ENCODE measurements at places on chromosomes 11 and 22.
A peak's percentile ranks its signal among the peaks of the same experiment; 100 is the strongest.

DNA sequence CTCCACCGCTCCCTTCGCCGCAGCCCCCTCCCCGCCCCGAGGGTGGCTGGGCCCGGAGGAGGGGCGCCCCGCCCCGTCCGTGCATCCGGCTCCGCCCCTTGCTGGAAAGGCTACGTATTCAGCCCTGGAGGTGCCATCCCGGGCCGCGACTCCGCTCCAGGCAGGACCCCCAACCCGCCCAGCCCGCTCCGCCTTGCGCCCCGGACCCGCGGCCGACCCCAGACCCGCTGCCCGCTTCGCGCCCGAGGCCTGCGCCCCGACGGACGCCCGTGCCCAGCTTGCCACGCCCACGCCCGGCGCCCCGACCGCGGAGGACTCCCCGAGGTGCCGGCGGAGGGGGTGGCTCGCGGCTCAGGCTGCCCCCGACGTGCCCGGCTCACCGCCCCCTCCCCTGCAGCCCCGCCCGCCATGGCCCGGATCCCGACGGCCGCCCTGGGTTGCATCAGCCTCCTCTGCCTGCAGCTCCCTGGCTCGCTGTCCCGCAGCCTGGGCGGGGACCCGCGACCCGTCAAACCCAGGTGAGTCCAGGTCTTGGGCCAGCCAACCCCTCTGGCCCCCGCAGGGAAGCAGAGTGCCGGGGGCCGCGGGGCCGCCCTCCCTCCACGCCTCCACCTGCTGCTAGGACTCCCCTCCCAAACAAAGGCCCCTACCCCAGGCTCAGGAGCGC is at the start of gene ADM2:
Gene ADM2, plus strand, starts transcription at position 104 of the 667 bp plus-strand sequence. Its CDS starts 305 bp downstream, at position 409.
- DNase-seq, result peak; percentile 97

GRCh38 chr11:126423154-126423553 is 67.7 kb downstream of the ST3GAL4 start:
- DNase-seq, result peak; percentile 75

GRCh38 chr11:69483691-69484426 is 2.4 kb downstream of the LINC01488 start:
- peak; percentile 72 for DNase-seq

- peak; percentile 77 for DNase-seq
Observed at GRCh38 chr11:20668844-20669819, at the start of gene NELL1. NELL1 (plus strand) TSS chr11:20669586.

GRCh38 chr11:104734998-104735397 is 163.3 kb downstream of the CASP12 start:
- DNase-seq, result peak; percentile 0

DNA sequence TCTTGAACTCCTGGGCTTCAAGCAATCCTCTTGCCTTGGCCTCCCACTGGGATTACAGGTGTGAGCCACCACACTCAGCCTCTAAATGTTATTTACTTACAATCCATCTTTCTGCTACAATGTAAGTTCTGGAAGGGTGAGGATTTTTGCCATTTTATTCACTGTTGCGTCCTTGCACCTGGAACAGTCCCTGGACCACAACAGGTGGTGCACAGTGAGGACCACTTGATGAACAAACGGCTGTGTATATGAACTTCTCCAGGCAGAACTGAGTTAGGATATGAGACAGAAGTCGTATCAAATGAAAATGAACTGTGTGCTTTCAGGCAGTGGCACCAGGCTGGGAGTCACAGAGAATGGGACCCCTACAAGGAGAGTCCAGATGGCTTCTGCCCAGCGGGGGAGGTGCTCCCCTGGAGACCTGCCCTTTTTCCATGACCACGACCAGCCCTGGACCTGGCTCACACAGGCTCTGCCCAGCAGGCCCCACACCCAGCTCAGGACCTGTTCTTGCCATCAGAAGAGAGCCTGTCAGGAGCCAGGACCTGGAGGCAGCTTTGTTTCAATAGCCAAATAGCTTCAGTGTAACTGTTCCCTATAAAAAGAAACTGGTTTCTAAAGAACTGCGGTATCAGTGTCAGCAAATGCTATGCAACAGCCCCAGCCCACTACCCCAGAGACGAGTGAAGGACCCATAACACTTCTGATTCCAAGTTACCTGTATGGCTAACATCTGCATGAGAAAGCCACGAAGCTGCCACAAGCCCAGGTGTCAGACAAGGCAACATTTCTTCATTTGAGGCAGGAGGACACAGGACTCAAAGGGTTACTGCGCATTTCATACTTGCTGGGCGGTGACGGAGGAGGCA is 104.9 kb downstream of the MICAL3 start:
- peak; percentile 61 for DNase-seq

DNA sequence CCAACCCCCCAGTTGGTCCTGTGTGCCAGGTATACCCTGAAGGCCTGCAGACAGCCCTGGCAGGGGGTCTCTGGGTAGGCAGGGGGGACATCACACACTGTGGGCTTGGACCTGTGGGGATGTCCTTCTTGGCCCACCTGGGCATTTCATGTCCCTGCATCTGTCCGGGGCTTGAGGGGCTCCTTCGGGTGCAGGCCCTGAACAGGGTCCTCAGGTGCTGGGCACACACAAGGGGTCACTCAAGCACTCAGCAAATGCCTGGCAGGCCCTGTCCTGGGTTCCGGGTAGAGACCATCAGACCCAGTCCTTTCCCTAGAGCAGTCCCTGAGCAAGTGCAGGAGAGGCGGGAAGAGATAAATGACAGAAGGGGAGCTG is 70.5 kb upstream of the WNT11 start:
- peak; percentile 47 for DNase-seq

DNA sequence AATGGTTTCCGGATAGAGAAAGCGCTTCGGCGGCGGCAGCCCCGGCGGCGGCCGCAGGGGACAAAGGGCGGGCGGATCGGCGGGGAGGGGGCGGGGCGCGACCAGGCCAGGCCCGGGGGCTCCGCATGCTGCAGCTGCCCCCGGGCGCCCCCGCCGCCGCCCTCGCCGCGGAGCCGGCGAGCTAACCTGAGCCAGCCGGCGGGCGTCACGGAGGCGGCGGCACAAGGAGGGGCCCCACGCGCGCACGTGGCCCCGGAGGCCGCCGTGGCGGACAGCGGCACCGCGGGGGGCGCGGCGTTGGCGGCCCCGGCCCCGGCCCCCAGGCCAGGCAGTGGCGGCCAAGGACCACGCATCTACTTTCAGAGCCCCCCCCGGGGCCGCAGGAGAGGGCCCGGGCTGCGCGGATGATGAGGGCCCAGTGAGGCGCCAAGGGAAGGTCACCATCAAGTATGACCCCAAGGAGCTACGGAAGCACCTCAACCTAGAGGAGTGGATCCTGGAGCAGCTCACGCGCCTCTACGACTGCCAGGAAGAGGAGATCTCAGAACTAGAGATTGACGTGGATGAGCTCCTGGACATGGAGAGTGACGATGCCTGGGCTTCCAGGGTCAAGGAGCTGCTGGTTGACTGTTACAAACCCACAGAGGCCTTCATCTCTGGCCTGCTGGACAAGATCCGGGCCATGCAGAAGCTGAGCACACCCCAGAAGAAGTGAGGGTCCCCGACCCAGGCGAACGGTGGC is 15.7 kb downstream of the PIK3IP1 start:
- DNase-seq, result no peak

DNA sequence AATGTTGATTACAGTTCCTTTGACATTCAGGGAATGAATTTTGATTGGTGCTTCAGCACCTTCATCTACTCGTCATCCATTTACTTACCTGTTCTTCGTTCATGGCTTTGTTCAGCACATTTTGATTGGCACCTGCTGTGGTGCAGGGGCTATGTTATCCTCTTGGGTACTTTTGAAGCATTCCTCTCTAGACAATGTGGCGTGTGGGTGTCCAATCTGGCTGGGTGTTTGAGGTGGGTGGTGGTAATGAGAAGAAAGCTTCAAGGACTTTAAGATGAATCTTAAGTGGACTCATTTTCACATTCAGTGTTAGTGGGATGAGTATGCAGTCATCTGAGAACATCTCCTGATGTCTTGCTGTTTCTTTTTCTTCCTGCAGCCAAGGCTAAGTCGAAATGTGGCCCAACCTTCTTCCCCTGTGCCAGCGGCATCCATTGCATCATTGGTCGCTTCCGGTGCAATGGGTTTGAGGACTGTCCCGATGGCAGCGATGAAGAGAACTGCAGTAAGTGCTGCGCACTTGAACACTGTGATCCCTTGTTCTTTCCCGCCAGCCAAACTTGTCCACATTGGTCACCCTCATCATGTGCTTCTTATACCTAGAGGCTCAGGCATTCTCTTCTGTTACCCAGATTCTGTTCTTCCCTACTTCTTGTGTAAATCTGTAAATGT is 137.5 kb downstream of the LDLRAD3 start:
- DNase-seq, result no peak

- no peak for DNase-seq
Observed at GRCh38 chr22:35637254-35637653, 11.0 kb upstream of the APOL6 start.

- no peak for DNase-seq
Observed at GRCh38 chr11:116473206-116473769, 299.5 kb downstream of the BUD13 start.

GRCh38 chr22:38069372-38070249 is 12.4 kb downstream of the PICK1 start:
- DNase-seq, result peak; percentile 98

DNA sequence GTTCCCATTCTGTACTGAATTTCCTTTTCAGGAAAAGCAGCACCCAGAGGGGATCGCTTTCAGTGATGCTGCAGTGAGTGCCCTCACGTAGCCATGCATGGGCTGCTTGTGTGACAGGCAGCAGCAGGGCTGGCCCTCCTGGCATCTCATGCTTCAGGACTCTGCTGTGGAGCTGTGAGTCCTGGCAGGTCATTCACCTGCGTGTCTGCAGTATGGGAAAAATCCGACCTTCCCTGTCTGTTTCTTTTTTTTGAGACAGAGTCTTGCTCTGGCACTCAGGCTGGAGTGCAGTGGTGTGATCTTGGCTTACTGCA is 13.4 kb downstream of the GLB1L2 start:
- peak; percentile 47 for DNase-seq

- no peak for DNase-seq
Observed at GRCh38 chr11:59801160-59801706, 9.3 kb downstream of the MRPL16 start.

DNA sequence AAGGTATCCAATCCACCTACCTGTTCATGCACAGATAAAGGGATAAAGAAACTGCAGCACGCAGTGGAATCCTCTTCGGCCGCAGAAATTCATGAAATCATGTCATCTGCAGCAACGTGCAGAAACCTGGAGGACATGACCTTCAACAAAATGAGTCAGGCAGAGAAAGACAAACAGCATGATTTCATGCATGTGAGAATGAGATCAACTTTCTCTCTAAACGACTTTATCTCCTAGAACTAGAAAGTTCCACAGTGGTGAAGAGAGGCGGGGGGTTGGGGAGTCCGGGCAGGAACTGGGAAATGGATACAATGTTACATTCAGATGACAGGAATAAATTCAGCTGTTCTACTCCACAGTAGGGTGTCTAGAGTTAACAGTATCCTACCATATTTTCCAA is 9.9 kb downstream of the RGL4 start:
- DNase-seq, result no peak

DNA sequence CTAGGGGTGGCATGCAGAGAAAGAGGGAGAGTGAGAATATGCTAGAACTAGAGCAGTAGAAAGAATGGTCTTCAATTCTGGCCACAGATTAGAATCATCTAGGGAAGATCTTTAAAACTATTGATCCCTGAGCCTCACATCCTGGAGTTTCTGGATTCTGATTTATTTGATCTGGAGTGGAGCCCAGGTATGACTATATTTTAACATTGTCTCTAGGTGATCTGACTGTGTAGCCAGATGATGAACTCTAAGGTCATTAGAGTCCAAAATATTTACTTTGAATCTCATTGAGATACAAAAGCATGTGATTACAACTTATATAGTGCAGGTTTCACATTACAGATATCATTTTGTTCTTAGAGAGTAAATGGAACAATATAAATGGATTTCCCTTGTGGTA is 79.7 kb downstream of the FDX1 start:
- DNase-seq, result no peak

DNA sequence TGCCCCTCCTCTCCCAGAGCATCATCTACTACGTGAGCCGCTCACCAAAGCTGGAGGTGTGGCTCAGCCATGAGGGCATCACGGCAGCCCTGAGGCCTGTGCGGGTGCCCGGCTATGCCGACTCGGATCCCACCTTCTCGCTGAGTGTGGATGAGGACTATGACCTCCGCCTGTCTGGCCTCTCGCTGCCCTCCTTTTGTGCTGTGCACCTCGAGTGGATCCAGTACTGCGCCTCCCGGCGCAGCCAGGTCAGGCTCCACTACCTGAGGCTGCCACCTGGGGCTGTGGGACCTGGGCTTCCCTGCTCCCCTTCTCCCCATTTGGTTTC is 3.8 kb upstream of the SIPA1 start:
- DNase-seq, result no peak

DNA sequence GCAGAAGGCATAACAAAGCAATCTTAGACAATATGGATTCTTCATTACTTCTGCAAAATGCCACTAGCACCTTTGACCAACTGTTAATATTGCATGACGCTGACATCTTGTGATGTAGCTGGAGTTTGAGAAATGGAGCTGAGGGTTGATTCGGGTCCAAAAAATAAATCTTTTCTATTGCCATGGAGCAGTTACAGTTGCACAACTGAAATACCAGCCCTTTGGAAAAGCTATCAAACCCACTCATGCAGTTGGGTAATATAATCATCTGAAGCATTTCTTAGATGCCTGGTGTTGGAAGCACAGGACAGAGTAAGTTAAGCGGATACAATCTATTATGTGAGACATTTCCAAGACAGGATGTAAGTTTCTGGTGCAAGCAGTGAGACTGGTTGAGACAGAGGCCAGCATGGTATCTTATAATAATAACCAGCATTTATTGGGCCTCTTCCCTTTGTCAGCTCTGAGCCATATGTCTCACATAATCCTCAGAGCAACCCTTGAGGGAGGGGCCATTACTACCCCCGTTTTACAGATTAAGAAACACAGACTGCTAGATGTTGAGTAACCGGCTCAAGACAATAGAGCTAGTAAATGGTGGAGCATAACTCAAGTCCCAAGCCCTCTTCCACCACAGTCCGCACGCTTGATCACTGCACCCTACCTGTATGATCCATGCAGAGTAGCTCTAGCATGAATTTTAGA is 74.9 kb upstream of the CAPRIN1 start:
- no peak for DNase-seq

GRCh38 chr11:58127350-58127749 is 2.0 kb upstream of the OR9I1 start:
- DNase-seq, result peak; percentile 2
